CD4-positive, alpha-beta T cell treated with Interleukin-4 for 1 hour (primary cell): ENCODE measurements at places on chromosomes 13 and 19.

DNA sequence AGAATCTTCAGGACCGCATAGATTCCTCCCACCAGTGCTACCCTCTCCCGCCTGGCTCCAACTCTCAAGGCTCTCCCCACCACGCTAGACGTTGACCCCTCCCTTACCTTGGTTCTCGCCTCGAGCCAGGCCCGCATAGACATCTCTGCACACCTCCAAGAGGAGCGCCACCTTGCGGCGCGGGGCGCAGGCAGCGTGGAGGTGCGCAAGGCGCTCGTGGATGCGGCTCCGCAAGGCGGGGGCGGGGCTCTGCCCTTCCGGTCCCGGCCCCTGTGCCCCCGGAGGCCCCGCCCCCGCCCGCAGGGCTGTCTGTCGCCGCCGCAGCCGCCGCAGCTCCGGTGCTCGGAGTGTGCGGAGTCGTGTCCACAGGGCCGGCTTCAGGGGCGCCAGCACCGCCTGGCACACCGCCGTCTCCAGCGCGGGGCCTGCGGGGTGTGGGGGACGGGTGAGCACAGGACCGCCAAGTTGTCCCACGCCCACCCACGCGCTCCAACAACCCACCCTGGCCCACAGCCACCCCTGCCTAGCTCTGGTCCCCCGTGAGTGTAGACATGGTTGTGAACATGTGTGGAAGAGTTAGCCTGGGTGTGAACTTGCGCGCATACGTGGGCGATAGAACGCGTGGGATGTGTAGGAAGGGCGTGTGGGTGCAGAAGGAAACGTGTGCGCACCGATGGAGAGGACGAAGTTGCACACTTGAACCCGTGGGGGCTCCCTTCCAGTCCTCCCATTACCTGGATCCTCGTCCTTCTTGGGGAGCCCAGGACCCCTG is 8.1 kb downstream of the RINL start:
- peak; percentile 96 for DNase-seq

DNA sequence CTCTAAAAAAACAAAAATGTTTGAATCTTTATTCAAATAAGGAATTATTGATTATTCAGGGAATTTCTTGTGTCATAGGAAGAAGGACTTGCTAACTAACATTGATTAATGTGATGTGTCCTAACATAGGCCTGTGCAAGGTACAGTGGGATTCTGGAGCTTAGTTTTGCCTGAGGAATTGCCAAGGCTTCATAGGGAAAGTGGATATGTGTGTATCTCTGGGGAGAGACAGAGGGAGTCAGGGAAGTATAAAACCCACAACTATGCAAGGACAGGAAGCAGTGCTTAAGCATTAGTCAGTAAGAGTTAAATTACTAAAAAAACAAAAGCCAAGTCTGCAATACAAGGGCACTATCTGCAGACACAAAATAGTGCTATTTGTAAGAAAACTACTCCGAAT is 59.6 kb downstream of the WDFY2 start:
- no peak for DNase-seq

DNA sequence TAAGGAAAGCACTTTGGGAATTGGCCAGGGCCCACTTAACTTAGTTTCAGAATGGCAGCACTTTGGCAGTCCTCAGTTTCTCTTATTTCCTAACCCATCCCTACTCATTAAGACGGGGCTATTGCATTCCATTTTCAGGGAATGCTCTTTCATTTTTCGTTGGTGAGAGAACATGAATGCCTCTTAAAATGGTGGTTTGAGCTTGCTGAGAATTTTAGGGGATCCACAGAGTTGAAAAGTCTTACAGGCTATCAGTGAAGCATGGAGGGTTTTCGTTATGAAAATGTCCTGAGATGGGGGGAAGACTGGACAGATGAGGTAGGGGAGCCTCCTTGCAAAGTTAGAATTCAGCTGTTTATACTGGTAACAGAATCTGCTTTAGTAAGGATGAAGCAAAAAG is 71.4 kb downstream of the LRCH1 start:
- no peak for DNase-seq

GRCh38 chr13:25177012-25177411 is 4.9 kb upstream of the AMER2 start:
- no peak for DNase-seq

DNA sequence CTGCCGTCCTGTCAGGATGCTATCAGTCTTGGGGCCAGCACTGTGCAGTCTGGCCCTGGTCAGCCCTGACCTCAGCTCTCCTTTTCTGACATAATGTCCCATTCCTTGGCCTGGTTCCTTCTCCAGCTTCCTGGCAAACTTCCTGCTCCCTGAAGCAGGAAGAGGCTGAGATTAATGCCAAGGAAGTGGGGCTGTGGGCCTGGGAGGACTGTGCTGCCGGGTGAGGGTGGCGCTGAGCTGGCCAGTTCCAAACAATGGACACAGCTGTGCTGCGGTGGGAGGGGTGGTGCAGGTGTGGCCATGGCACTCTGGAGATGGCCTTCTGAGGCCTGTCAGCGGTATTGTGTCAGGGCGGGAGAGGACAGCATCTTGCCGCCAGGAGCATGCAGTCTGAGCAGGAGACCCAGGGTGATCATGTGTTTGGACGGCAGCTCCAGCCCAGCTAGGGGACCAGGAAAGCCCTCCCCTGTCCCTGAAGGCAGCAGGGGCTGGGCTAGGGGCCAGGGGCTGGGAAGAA is 30.9 kb downstream of the TUBA3C start:
- DNase-seq, result no peak

- DNase-seq, result no peak
These were observed 106.2 kb downstream of the SHISA2 start for GRCh38 chr13:25945596-25945995.

GRCh38 chr19:40433391-40434216 is 7.8 kb upstream of the SERTAD1 start:
- peak; percentile 70 for DNase-seq

GRCh38 chr13:94609196-94609595 is 7.5 kb downstream of the GPR180 start:
- DNase-seq, result no peak

GRCh38 chr13:99806671-99807070 is 164.9 kb downstream of the ZIC5 start:
- DNase-seq, result no peak

GRCh38 chr13:51605698-51606097 is 21.4 kb downstream of the WDFY2 start:
- DNase-seq, result no peak

DNA sequence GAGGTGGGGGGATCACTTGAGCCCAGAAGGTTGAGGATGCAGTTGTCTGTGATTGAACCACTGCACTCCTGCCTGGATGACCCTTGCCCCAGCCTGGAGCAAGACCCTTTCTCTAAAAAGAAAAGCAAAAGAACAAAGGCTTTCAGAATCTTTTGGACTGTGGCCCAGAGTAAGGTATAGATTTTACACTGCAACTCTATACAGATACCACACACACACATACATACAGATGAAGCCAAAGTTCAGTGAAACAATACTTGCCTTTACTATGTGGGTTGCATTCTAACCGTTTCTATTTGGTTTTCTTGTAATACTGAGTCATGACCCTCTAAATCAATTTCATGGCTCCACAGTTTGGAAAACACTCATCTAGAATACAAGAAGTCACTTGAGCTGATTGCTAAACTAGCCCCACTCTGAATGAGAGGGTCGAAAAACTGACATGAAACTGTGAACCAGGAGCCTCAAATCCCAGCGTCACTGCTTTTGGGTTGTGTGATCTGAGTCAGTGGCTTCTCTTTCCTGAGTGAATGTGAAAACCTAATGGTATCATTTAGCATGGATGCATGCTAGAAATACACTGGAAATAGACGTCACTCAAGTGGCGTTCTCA is 756.1 kb downstream of the UQCRFS1 start:
- DNase-seq, result no peak

DNA sequence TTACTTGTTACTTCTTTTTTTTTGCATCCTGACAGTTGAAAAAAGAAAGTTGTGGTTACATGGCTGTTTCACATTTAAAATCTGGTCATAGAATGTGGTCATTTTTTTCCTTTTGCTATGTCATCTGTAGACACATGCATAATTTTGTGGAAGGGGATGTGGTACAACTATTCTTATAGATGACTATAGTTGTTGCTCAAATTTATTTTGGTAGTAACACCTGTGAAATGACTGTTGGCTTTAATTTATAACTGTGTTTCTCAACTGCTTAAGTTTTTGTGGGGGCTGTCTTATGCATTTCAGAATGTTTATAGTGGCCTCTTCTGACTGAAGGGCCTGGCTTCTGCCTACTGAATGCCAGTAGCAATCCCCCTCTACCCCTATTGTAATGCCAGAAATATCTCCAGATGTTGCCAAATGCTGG is 130.5 kb downstream of the PAN3 start:
- DNase-seq, result peak; percentile 35

- DNase-seq, result no peak
These were observed 35.4 kb downstream of the KL start for GRCh38 chr13:33051632-33052031.

- DNase-seq, result no peak
These were observed 1161.9 kb downstream of the UQCRFS1 start for GRCh38 chr19:28051047-28051446.

- DNase-seq, result no peak
These were observed 37.3 kb upstream of the C13orf42 start for GRCh38 chr13:51148223-51148951.

DNA sequence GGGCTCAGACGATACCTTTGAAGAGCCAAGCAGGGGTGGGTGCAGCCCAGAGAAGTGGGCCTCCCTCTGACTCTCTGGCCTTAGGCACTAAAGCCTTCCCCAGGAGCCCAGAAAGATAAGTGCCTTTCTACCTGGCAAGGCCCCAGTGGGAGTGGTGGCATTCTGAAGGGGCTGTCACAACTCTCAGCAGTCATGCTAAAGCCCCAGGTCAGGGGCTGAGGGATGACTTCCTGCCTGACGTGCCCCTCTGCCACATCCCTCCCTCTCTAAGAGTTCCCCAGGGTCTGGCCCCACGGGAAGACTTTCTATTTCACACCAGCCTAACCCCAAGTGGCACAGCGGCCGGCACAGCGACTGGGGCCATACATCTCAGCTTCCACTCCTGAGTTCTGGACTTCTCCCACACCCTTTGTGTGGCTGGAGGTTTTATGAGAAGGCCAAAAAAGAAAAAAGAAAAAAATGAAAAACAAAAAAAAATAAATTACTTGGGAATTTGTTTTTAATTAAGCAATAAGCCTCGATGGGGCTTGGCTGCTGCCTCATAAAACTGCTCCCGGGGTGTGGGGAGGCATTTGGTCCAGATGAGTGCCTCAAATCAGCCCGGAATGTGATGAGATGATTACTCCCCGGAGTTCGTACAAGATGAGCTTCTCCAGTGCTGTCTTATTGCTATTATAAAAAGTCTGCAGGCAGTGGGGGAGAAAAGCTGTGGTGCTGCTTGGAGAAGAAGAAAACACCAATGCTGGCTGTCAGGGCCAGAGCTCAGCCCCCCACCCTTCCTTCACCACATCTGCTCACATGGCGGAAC is 28.5 kb upstream of the PLEKHF1 start:
- DNase-seq, result no peak

DNA sequence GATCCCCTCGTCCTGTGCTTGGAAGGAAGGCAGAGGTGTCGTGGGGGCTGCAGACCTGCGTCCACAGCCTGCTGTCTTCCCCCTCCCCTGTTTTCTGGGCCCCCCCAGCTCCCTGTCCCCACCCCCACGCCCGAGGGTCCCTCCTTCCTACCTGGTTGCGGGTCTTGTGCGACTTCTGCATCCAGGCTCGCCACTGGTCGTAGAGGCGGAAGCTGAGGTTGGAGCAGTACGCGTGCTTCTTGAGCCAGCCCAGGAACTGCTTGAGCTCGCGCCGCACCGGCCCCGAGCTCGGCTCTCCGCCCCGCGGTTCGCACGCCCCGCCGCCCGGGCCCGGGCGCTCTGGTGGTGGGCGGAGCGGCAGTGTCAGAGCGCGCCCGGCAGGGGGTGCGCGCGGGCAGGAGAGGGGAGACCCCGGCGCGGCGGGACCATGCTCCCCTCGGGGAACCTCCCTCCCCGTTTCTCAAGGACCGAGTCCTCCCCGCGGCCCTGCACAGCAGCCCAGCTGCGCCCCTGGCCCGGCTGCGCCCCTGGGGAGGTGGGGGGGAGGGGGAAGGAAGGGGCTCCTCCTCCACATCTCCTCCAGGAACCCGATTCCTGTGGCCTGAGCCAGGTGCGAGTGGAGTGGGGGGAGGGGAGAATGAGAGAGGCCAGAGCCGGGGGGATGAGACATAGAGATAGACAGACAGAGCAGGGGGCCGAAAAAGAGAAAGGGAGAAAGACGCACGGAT is 5.7 kb downstream of the REX1BD start:
- DNase-seq, result peak; percentile 77

GRCh38 chr13:100954430-100955305 is 280.1 kb upstream of the TMTC4 start:
- DNase-seq, result no peak
